ENCODE measurements at places on chromosomes 6 and 20.

DNA sequence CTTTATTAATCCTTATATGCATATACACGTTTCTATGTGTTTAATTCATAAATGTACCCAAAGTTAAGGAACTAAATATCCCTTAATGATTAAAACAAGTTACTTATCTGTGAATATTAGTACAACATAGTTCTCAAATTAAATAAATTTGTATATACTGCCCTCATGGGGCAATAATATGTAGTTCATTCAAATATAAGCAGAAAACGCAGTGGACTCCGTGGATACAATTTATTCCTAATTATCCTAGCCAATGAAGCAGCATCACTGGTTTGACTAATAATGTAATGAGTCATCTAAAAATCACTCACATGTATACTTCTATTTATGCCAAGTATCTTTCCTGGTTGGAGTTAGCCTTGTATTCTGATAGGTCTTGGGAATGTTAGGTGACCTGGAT, 111.6 kb downstream of the TBC1D32 start:
- no peak for DNase-seq

DNA sequence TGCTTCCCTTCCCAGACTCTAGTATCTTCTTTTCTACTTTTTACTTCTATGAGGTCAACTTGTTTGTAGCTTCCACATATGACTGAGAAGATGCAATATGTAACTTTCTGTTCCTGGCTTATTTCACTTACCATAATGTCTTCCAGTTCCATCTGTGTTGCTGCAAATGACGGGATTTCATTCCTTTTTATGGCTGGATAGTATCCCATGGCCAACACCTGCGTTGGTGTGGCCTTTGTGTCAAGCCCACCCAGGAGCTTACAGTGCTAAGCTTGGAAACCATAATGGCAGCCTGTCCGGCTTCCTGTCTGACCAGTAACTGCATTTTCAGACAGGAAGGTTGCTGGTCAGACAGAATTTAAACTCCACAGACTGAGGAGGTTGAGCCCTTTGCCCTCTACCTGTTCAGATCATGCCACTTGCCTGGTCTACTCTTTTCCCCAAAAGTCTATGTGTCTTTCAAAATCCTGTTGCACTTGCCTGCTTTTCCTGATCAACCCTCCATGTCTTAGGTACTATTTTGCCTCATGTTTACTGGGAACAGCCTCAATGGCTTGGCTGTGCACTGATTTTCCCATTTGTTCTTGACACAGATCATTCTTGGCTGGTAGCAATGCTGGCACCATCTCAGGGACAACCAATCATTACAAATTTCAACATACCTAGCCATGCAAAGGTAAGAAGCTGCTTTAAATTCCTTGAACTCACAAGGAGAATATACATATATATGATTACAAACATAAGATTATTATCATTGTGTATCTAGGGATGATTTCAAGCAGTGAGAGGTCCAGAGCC, 114.3 kb upstream of the PLEKHG1 start:
- no peak for DNase-seq

GRCh38 chr6:113120224-113120581, 736.9 kb upstream of the MARCKS start:
- DNase-seq, result no peak

- DNase-seq, result no peak
These were observed 17.5 kb upstream of the IRF4 start for GRCh38 chr6:373773-374724.

- DNase-seq, result no peak
These were observed 710.5 kb downstream of the QKI start for GRCh38 chr6:164124986-164125385.

DNA sequence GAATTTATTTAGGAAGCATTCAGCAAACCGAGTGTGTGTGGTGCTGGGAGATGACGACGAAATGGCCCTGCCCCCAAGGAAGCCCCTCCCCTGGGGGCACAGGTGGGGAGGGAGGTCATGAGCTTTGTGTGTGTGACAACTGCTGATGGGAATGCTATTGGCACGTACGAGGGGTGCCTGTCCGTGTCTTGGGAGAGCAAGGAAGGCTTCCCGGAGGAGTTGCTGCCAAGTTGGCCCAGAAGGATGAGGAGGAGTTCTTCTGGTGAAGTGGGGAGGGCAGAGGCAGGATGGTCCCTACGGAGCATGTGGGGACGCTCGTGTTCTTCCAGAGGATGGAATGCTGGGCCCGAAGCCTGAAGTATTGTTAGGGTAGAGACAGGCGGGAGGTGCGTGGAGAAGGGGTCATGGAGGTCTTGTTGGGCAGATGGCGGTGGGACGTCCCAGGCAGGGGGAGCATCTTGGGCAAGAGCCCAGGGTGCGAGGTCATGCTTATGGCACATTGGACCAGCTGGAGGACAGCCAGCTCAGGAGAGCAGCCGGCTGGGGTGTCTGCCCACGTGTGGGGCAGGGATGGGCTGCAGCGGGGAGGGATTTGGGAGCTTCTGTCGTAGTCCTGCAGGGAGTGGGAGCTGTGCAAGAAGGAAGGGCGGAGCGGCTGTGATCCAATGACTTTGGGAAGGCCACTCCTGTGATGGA, 46.1 kb downstream of the SYNJ2 start:
- DNase-seq, result no peak

- no peak for DNase-seq
These were observed 10.5 kb downstream of the CRISP3 start for GRCh38 chr6:49733680-49734079.

GRCh38 chr6:45512717-45513116, 135.0 kb upstream of the SUPT3H start:
- DNase-seq, result no peak

DNA sequence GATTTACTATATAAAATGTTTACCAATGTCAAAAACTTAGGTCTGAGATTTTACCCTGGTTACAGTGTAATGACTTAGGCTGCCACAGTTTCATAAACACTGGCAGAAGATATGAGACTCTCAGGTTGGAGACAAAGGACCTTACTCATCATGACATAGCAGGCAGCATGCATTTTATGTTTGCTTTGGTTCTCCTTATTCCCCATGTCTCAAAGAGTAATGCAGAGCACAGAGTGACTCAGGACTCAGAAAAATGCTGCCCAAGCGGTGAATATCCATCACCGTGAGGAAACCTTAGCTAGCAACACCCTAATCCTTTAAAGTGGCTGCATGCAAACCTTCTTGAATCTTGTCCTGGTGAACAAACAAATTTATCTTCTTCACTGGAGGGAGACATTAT, 112.1 kb upstream of the EYS start:
- DNase-seq, result no peak

GRCh38 chr20:4919047-4919704, 82.1 kb downstream of the SLC23A2 start:
- no peak for DNase-seq

DNA sequence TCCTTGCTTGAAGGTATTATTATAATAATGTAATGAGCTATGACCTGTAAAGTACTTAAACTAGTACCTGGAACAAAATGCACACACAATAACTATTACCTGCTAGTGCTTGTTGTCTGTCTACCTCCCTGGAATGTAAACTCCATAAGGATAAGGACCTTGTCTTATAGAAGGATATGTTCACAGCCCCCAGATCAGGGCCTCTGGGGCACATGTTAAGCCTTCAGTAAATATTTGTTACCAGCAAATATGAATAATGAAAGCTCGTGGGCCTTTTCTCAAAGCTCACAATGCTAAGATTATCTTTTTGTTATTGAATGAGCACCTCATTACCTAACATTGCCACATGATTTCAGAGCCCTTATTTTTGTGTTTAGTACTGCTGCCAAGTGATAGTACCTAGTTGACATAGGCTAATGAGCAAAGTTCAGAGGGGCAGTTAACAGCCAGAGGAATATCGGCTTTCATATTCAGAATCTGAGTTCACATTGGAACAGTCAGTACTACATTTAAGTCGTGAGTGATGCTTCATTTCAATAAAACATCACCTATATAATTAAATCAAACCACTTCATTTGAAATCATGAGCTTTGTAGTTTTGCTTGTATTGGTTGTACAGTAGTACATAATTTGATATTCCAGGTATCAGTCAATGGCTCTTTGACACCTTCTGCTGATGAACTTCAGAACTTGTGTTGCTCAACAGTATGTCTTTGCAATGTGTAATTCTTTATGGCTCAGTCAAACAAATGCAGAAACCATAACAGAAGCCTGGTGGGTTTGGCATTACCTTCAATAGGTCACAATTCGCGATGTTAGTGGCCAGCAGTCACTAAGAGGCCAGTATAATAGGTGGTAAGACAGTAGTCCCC, 11.8 kb upstream of the SMLR1 start:
- peak; percentile 92 for DNase-seq

DNA sequence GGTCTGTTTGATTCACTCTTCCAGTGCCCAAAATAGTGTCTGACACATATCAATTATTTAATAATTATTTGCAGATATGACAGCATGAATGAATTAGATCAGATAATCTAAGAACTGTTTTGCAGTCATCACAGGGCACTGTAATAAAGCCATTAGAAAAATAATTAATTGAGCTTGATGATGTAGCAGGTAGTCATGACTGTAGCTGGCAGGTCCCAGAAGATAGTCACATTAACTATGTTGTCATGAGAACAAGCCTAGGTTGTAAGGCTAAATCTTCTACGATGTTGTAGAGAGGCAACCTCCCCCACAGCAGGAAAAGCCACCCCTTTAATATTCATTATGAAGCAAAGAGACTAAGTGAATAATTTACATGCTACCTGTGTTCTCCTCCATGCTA, 243.9 kb upstream of the SPTLC3 start:
- DNase-seq, result no peak

DNA sequence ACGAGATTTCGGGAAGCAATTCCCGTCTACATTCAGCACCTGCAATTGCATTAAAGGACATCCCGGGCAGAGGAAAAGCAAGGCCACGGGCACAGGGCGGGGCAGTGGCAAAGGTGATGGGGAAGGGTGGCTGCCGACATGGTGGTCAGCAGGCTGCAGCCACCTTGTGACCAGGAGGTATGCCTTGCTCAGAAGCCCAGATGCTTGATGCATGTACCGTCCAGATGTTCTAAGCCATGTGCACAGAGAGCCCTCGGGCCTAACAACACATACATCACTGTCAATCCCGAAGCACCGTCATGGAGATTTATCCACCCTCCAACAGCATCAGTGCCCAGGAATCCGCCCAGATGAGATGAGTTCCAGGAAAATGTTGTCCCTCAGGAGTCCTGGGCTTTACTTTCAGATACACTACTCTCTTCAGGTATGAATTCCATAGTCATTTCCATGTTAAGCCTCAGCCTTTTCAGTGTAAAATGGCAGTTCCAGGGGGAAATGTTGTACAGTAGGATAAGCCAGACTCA, 77.8 kb upstream of the FRMD1 start:
- no peak for DNase-seq

DNA sequence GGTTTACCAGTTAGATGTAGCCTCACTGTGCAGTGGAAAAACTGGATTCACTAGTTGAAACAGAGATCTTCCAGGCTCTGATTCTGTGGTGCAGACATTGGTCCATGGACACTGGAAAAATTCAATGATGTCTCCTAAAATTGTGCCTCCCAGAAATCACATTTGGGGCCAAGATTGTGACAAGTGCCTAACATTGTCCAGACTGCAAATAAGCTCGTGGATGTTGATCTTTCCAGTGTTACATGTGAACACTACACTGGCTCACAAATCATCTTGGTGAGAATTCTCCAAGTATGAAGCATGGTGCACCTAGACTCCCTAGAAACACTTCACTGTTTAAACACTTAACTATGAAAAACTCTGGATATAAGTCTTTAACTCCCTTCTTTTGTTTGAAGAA, 140.4 kb downstream of the HAO1 start:
- no peak for DNase-seq

DNA sequence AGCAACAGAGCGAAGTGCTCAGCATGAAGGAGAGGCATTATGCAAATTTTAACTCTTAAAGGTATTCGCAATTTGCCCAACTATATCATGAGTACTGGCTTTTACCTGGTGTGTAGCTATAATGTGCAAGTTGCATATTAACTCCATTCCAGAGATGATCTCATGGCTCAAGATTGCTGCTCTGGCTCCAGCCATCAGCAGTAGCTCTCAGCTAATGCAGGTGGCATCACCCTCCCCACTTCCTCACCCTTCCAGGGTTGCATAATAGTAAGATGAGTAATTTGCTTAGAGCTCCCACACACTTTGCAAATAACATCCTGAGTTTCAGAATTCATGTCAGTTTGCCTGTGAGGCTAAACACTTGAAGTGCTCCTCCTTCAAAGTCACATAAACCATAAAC, 15.9 kb upstream of the PCSK2 start:
- no peak for DNase-seq

GRCh38 chr20:15986690-15987089, 586.6 kb downstream of the KIF16B start:
- no peak for DNase-seq

- DNase-seq, result no peak
These were observed 253.0 kb downstream of the FARS2 start for GRCh38 chr6:5514353-5514752.

DNA sequence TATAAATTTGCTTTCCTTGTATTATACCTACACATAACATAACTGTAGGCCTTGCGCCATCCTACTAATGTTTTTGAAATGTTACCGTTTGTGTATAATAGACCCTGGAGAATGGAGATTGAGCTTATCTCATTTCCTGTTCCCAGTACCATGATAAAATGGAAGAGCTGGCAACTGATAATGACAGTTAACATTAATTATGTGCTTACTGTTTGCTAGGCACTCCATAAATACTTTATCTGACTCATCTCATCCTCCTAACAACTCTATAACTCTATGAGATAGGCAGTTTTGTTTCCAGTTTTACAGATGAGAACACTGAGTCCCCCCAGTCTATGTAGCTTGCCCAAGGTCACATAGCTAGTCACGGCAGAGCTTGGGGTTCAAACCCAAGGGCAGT, 396.7 kb downstream of the SYNE1 start:
- DNase-seq, result no peak

DNA sequence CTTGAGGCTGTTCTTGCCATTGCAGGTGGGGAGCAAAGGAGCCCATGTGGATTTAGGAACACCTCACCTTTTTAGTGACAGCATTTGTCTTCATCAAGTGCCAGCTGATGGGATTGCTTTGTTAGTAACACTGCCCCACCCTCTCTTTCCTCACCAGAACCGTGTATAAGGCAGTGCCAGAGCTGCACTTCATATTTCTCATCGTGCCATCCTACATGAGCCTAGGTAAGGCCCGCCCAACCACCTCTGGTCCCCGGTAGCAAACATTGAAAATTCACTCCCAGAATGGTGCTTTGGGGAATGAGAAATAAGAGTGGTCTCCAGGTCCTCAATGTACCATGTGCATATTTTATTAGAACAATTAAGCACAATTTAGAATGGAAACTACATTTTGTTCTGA, 22.7 kb downstream of the CFAP61 start:
- no peak for DNase-seq

GRCh38 chr6:20509212-20509611, 25.0 kb upstream of the CDKAL1 start:
- DNase-seq, result no peak

- DNase-seq, result peak; percentile 73
These were observed 15.7 kb downstream of the ADISSP start for GRCh38 chr20:3751675-3752385.

DNA sequence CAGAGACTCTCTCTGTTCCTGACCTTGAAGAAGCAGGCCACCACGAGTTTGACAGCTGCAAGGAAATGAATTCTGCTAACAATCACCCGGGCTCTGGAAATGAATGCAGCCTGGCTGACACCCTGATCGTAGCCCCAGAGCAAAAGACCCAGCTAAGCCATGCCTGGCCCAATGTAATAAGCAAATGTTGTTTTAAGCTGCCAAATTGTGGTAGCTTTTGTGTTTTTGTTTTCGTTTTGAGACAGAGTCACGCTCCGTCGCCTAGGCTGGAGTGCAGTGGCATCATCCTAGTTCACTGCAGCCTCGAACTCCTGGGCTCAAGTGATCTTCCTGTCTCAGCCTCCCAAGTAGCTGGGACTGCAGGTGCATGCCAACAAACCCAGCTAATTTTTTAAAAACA, 3.3 kb upstream of the OXT start:
- DNase-seq, result no peak

GRCh38 chr20:50488236-50488806, 21.9 kb upstream of the PTPN1 start:
- DNase-seq, result no peak
